Gastrocnemius medialis (tissue), 4 donors: ENCODE measurements at places on chromosomes 16 and 17. TPM values are rescaled to one million over a fixed set of nuclear protein-coding genes. Genes with fewer than 3 reads are reported as not detected.

Gene TSR1
- total RNA-seq: 76.7 TPM

Gene OTOP3
- not detected for total RNA-seq

Gene KRT39
- not detected for total RNA-seq

Gene ODAD4
- 0.20 TPM for total RNA-seq

DNA sequence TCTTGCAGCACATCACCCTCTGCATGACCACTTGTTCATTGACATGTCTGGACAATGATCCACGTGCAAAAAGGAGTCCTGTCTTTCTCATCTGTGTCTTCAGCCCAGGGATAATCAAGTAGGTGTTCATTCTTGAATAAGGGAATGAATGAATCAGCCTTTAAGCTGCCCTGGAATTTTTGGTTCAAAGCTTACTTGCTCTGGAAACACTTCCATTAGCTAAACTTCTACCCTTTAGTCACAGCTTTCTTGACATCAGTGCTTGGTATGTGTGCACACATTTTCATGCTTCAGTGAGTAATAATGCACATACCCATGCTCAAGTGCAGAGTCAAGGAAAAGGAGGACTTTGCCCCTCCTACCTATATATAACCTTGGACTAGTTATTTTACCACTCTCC, 103.0 kb upstream of the CDH13 start:
- no peaks in the 10 kb centered on the region for H3K4me1 ChIP-seq
- H3K27ac ChIP-seq: no peak overlapping the region
- no peaks in the 10 kb centered on the region for H3K36me3 ChIP-seq

DNA sequence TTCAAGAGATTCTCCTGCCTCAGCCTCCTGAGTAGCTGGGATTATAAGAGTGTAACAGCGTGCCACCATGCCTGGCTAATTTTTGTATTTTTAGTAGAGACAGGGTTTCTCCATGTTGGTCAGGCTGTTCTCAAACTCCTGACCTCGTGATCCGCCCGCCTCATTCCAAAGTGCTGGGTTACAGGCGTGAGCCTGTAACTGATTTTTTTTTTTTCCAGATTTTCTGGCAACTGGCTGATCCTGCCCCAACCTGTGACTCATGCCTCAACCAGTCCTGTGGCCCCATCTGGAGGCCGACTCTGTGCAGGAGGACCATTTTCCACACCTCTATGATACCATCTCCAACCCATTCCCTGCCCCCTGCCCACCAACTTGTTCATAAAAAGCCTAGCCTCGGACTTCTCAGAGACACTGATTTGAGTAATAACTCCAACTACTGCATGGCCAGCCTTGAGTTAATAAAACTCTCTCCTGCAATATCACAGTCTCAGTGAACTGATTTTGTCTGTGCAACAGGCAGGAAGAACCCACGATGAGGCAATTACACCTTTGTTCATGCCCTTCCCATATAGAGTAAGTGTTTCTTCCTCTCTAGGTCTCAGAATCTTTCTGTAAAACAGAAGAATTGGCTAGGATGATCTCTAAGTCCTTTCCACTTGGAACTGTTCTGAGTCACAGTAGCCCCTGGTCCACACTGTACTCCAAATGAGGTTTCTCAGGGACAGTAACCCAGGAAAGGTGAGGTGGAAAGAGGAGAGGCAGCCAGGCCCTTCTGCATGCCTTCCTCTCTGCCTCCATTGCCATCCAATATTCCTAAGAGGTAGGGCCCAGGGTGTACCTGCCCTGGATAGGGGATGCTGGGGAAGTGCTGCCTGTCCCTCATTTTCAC, 8.8 kb upstream of the CNOT1 start:
- DNase-seq: no peak
- no peak overlapping the region for H3K27ac ChIP-seq
- H3K36me3 ChIP-seq: no peaks in the 10 kb centered on the region
- H3K4me1 ChIP-seq: no peaks in the 10 kb centered on the region
- no peaks in the 10 kb centered on the region for H3K27me3 ChIP-seq

DNA sequence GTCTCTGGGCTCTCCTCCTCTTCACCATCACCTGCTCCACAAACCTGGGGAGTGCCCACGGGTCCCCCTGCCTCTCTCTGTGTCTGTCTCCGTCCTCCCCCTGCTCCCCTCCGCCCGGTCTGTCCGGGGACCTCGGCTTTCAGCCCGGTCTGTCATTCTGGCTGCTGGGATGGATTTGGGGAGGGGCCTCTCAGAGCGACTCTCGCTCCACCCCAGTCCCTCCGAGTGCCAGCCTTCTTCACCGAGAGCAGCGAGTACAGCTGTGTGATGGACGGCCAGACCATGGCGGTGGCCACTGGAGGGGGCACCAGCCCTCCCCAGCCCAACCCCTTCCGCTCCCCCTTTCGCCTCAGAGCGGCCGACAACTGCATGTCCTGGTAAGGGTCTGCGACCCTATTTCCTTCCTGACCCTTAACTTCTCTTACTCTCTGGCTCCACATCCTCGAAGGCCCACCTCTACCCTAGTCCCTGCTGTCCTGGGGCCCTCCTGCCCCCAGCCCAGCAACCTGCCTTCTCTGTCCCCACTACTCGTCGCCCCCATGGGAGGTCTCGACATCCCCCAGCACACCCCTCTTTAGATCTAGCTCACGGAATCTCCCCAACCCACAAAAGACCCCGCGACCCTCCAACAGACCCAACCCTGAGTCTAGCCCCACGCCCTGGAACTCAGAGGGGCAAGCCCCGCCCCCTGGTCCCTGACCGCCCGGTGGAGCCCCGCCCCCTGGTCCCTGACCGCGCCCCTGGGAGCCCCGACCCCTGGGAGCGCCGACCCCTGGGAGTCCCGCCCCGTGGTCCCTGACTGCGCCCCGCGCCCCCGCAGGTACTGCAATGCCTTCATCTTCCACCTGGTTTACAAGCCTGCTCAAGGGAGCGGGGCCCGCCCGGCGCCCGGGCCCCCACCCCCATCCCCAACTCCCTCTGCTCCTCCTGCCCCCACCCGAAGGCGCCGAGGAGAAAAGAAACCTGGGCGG, 5.6 kb upstream of the CXCL16 start:
- H3K4me3 ChIP-seq: no peak overlapping the region
- H3K27ac ChIP-seq: no peak overlapping the region
- no peak for DNase-seq
- H3K4me1 ChIP-seq: no peaks in the 10 kb centered on the region
- no peaks in the 10 kb centered on the region for H3K36me3 ChIP-seq
- H3K27me3 ChIP-seq: peaks cover 57% of the 10 kb centered on the region

DNA sequence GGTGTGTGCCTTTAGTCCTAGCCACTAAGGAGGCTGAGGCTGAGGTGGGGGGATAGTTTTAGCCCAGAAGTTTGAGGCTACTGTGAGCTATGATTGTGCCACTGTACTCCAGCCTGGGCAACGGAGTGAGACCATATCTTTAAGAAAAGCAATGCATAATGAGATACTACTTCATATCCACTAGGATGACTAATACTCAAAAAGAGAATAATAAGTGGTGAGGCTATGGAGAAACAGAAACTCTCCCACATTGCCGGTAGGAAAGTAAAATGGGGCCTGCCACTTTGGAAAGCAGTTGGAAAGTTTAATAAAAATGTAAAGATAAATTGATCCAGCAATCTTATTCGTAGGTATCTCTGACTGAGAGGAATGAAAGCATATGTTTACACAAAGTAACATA, 4.6 kb upstream of the NPIPB2 start:
- H3K36me3 ChIP-seq: no peaks in the 10 kb centered on the region
- DNase-seq: no peak
- H3K27ac ChIP-seq: no peak overlapping the region
- no peak overlapping the region for H3K4me3 ChIP-seq
